ENCODE measurements at places on chromosomes 5 and 9.

DNA sequence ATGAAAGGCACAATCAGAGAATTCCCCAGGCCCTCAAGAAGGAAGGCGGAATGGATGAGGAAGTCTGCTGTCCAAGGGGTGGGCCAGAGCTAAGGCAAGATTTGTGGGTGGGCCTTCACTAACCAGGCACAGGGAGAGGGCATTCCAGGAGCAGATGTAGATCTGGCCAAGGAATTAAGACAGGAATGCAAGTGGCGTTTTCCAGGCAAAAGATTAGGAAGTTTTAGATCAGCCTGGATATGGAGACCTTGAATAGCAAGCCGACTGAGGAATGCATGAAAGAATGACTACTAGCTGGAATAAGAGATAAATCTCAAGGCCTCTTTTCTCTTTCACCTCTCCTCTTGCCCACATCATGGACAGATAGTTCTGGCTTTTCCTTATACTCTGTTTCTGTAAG lies 68.5 kb downstream of the GHR start:
- no peak for DNase-seq

- DNase-seq, result no peak
Observed at GRCh38 chr9:114480746-114481435, 24.4 kb downstream of the WHRN start.

GRCh38 chr5:23675456-23675855 lies 168.0 kb downstream of the PRDM9 start:
- no peak for DNase-seq

DNA sequence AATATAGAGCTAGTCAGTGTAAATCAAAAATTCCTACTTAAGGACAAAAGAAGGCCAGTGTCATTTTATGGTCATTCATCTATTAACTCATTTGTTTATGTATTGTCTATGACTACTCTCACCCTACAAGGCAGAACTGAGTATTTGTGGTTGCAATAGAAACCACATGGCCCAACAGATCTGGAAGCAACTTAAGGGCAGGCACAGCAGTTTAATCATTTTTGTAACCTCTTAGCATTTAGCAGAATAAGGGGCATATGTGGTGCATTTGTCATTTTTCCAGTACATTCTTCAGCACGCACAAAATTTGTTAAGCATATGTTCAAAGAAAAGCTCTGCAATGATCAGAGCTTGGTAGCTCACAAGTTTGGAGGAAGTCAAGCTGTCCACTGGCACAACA lies 1.1 kb downstream of the FKBP15 start:
- no peak for DNase-seq

GRCh38 chr5:135332519-135333150 lies 66.4 kb downstream of the MACROH2A1 start:
- DNase-seq, result peak; percentile 62

GRCh38 chr9:79567671-79568098 lies 4.1 kb upstream of the TLE4 start:
- no peak for DNase-seq
